Hematopoietic multipotent progenitor cell treated with erythropoietin and hydrocortisone succinate and interleukin-3 and kit ligand, for 17 days (in vitro differentiated cells): ENCODE measurements at places on chromosomes 1 and 21.

DNA sequence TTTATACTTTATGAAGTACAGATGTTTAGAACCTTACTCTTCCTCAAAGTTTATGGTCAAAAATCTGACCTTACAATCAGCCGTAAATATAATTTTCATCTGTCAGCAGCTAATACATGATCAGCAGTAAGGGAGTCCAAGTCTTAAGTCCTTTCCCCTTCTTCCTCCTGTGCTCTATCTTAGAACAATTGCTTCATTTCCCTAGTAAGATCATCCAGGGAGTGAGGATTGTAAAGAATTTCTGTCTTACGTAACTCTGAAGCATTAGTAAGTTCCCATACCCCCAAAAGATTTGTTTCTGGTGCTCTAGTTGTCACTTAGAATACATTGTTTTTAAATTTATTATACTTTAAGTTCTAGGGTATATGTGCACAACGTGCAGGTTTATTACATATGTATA lies 2.1 kb downstream of the SETDB1 start:
- DNase-seq: no peak

GRCh38 chr1:23278717-23279116 lies 61.4 kb upstream of the HTR1D start:
- DNase-seq: no peak

GRCh38 chr1:118254491-118255425 lies 69.7 kb upstream of the SPAG17 start:
- no peak for DNase-seq

- no peak for DNase-seq
These were observed 47.2 kb upstream of the SYNC start for GRCh38 chr1:32749771-32750170.
